Endothelial cell of umbilical vein (primary cell): ENCODE measurements at places on chromosomes 4 and X. TPM values are rescaled to one million over a fixed set of nuclear protein-coding genes. Genes with fewer than 3 reads are reported as not detected.
A peak's percentile ranks its signal among the peaks of the same experiment; 100 is the strongest.

Gene SAGE1
- not detected in 2 replicates for polyA plus RNA-seq

Gene RAI2
- polyA plus RNA-seq: 0.19 and 0.27 TPM in 2 replicates

Gene EFHC2
- polyA plus RNA-seq: 0.03 TPM in 1 of 2 replicates, not detected in the other

Gene PRAF2
- polyA plus RNA-seq: 36.2 and 40.1 TPM in 2 replicates

Gene OTUD6A
- not detected in 2 replicates for polyA plus RNA-seq

Gene TMPRSS11F
- not detected in 2 replicates for polyA plus RNA-seq

Gene SPP1
- not detected in 2 replicates for polyA plus RNA-seq

Gene PPA2
- polyA plus RNA-seq: 16.9 and 30.4 TPM in 2 replicates

Gene F8
- polyA plus RNA-seq: 0.53 and 0.62 TPM in 2 replicates

Gene SOD3
- not detected in 2 replicates for polyA plus RNA-seq

- DNase-seq: no peak
Observed at GRCh38 chrX:80246271-80246670, 174.0 kb upstream of the TENT5D start.

DNA sequence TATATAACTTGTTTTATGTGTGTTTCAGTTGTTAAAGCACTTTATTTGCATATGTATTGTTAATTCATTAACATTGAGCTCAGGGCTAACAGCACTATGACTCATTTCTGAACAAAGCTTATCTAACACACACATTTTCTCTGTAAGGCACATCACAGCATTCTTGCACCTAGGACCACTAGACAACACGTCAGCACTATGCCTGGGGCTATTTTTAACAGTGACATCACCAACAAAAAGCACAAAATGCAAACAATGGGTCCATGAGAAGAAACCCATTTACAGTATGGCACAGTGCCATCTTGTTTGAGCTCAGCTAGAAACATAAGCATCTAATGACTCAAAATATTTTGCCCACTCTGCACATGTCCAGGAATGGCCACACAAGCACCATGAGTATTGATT is 124.4 kb downstream of the RELL1 start:
- peak; percentile 42 for DNase-seq

DNA sequence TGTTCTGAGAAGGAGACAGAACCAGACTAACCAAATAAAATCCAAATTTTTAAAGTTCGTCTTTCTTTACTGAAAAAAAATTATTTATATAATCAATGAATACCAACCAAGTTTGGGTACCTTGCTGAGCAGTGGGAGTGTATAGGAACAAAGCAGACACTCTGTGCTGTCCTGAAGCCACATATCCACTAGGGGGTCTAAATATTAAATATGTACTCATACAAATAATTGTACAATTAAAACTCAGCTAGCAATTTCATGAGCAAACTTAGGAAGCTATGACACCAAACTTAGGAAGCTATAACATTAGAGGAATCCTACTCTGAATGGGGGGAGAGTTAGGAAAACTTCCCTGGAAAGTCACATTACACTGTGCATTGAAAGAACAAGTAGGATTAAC is 582.0 kb upstream of the EPHA5 start:
- no peak for DNase-seq

DNA sequence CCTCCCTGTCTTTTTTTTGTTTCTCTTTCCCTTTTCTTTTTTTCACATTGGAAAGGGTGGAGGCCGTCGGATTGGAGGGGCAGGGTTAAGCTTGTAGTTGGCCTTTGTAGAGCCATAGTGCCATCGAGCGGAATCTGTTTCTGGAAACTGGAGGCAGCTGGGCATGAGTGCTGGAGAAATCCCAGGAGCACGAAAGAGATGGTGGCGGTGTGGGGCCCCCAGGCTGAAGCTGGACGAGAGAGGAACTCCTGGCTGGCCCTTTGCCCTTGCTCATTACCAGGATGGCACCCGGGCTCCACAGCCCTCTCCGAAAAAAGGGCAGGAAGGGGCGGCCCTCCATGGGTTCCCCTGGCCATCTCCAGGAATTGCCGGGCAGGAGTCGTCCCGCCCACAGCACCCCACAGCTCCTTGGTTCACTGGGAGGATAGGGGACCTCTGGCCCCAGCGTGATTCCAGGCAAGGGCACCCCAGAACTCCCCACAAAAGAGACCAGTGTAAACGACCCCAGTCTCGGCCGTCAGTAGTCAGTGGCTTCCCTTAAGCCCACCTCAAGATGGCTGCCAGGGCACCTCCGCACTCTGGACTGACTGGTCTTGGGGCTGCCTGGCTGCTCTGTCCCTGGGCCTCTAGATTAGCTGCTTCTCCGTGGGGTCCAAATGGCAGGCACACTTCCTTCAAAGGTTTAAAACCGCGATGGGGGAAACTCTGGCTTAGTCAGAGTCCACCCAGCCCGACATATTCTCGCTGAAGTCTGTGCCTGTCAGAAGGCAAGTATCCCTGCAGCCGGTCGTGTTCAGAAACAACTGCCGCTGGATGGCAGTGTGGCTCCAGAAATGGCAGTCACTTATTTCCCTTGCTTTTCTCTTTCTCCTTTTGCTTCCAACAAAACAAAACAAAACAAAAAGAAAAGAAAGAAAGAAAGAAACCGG is 74.1 kb downstream of the NBDY start:
- peak; percentile 55 for DNase-seq

- DNase-seq: no peak
Observed at GRCh38 chr4:13267091-13267490, 217.0 kb downstream of the RAB28 start.

GRCh38 chrX:114165537-114165936 is 418.3 kb upstream of the HTR2C start:
- DNase-seq: no peak

DNA sequence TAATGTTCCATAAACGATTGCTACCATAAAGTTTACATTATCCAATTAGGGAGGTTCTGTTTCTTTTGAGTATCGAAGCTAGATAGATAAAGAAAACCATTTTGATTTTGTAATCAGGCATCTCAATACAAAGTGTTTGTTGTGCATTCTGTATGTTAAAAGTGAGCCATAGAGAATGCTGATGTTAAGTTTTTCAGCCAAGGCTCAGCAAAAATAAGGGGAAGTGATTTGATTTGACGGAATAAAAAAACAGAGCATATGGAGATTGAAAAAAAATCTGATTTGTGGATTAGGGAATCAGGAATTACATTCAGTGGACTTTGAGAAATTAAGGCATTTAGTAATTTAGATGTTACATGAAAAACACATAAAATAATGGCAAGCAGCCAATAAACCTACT is 314.8 kb downstream of the PPP3CA start:
- DNase-seq: no peak

DNA sequence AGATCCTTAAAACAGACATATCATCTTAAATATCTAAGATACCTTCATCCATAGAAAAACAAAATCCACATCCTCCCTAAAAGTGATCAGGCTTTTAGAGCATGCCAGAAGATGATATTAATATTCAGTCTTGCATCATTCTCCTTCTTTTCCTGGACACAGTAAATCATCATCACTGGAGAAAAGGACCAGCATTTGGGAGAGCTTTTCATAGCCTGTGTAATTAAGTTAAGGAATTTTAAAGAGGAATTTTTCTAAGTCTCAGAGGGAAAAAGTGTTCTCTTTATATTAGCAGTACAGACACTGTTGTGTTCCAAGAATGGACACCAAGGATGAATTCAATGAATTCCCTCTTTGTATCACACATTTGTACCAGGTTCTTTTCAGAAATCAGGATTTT is 696 bp downstream of the SCRG1 start:
- DNase-seq: no peak

DNA sequence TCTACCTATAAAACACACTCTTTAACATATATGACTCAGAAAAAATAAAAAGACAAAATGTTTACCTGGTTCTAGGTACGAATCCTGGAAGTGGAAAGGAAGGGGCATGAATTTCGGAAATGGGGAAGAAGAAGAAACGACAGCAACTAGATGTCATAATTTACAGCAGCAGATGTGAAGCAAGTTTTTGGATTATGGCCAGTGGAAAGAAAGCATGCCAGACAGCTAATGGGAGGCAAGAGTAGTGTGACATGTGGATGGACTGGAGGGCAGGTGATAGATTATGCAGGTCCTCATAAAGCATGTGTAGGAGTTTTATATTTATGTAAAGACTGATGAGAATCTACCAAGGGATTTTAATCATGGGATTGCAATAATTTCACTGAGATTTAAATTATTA is 279.0 kb upstream of the TACR3 start:
- DNase-seq: no peak

GRCh38 chr4:124938836-124939235 is 226.3 kb upstream of the ANKRD50 start:
- DNase-seq: no peak

DNA sequence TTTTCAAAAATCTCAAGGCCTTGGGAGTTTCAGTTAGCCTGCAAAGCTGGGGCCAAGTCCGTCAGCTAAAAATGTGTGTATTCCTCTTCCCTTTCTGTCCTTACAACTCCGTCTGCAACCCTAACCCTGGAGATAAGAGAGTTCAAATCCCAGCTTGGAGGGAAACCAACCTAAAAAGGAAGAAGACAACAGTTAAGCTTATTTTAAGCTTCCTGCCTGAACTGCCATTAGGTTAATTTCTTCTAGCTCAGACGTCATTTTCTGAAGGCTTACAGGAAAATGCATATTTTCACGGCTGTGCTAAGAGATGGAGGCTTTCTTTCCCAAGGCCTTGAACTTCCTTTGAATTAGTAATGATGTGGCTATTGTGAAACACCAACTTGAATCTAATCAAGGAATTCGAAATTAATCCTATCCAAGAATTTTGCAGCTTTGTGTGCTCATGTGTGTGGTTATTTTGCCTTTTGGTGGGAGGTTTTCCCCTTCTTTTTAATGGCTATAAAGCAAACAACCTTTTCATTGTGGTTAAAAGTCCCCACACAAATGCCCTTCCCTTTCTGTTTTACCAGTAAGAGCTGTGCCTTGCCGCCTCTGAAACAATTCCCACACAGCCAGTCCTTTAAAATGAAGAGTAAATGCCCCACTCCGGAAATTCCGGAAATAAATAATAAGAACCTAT is 103.5 kb downstream of the IRF2 start:
- DNase-seq: peak; percentile 42

GRCh38 chrX:11040996-11041395 is 70.1 kb upstream of the HCCS start:
- no peak for DNase-seq

DNA sequence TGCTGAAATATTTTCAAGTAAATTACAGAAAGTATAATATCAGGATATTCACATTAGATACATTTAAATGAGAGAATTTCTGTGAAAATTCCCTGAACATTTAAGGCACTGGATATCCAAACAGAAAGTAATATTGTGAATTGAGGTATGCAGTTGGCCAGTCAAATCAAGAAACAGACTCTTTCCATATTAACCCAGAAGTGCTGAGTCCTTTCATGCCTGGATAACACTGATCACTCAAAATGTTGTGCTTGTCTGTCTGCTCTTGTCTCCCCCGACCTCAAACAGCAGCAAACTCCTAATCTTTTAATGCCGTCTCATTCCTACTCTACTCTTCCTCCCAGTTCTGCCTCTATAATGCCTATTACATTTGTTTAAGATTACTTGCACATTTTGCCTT is 51.2 kb downstream of the TBC1D9 start:
- no peak for DNase-seq

DNA sequence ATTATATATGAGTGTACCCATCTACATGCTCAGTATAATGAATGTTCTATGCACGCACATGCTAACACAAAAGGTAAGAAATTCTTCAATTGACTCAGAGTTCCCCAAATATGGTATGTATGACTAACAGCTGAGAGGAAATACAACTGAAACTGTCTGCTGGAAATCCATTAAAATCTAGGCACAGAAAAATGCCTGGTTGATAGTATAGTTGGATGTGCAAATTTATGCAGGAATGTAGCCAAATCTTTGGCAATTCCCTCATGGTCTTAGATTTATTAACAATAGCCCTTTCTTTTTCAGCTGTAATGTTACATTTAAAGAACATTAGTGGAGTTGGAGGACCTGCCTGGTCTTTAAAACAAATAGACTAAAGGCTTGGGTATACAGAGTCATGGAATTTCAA is 5.5 kb downstream of the CAMK2D start:
- peak; percentile 73 for DNase-seq

- no peak for DNase-seq
Observed at GRCh38 chrX:13253223-13253622, 66.6 kb downstream of the ATXN3L start.

GRCh38 chr4:74365761-74366160 is 816 bp downstream of the EREG start:
- peak; percentile 27 for DNase-seq

DNA sequence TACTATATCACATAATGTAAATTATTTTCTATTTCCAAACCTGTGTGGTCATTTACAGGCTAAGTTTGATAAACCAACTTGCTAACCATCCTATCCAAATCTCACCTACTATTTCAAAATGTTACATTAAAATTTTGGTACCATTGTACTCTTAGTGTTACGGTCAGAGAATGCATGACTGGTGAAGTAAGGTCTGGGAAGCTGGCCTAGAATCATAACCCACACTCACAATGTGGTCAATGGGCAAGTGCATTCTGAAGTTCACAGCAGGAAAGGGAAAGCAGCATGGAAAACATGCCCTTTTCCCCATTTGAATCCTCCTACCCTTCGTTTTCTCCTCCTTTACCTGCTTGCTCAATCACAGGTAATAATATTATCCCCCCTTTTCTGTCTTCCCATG is 54.4 kb downstream of the PPP3CA start:
- DNase-seq: no peak

- DNase-seq: no peak
Observed at GRCh38 chr4:19214591-19215186, 1037.0 kb upstream of the SLIT2 start.

DNA sequence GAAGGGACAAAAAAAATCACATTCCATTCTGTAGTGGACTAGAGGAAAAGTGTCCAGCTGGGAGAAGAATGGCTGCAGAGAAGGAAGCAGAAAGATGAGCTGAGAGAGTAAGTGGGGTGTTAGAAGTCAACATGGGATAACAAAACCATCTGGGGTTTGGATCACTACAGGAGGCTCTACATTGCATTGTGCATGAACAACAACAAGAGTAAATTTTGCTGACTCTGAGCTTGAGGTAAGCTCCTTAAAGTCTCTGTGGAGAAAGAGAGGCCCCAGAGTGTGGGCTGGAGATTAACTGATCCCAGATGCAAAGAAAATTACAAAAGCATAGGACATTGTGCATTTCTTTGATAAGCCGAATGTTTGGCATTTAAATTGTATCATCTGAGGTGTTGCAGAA is 128.9 kb downstream of the UGT8 start:
- no peak for DNase-seq

GRCh38 chrX:39730662-39731329 is 367.0 kb downstream of the BCOR start:
- DNase-seq: peak; percentile 71

GRCh38 chr4:21792736-21793135 is 155.8 kb downstream of the KCNIP4 start:
- DNase-seq: no peak

DNA sequence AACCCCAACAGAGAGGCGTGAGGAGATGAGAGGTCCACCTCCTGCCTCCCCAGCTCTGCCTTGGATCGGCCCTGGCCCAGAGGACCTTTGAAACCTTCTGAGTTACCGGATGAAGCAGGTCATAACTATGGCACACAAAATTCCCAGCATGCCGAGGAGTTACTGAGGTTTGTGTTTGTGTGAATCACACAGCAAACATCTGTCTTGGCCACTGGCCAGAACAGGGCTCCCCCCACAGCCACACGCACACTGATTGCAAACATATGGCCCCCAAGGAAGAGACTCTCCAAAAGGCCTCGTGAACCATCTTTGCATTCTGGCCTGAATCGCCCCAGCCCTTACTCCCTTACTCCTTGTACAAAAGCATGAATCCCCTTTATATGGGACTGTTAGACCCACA is 18.9 kb downstream of the RPS4X start:
- DNase-seq: no peak
